ENCODE measurements at places on chromosomes 6 and 20. TPM values are rescaled to one million over a fixed set of nuclear protein-coding genes. Genes with fewer than 3 reads are reported as not detected.

- no peak for DNase-seq
Observed at GRCh38 chr6:108421366-108421765, 126.5 kb downstream of the AFG1L start.

DNA sequence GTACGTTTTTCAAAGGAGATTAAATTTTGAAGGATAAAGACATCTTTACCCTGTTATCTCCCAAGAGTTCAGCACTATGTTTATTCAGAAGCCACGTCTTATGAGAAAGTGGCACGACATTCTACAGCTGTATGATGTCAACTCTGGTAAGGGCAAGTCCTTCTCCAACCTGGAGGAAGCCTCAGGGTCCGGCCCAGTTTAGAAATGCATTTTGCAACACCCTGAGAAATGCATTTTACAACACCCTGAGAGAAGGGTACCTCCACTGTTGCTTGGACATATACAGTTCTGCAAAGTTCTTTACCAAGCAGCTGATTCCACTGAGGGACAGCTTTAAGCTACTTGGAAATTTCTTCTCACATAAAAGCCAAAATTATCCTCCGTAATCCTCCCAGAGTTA lies 17.5 kb downstream of the NAPB start:
- no peak for DNase-seq

- no peak for DNase-seq
Observed at GRCh38 chr6:132511831-132512220, 1.1 kb downstream of the STX7 start.

- no peak for DNase-seq
Observed at GRCh38 chr6:134984821-134985220, 34.9 kb upstream of the ALDH8A1 start.

GRCh38 chr6:3457710-3458602 lies 1.1 kb upstream of the SLC22A23 start:
- no peak for DNase-seq

DNA sequence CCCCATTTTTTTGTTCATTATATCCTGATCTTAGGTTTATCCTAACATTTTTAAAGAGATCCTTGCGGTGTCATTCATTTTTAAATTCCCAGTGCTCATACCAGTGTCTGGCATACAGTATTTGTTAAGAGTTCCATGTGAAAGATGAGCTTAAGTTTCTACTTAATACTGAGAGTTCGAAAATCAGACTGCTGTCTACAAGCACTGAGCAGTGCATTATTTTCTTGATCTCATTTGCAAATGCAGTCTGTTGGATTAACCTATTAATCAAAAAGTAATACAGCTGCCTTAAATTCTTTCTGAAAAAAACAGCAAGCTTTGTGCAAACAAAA lies 663 bp downstream of the COQ3 start:
- no peak for DNase-seq

GRCh38 chr6:138526822-138527235 lies 27.5 kb upstream of the NHSL1 start:
- DNase-seq = no peak

- DNase-seq = no peak
Observed at GRCh38 chr20:13220194-13220903, 725 bp upstream of the ISM1 start.

The WFDC12 gene
- total RNA-seq = not detected

DNA sequence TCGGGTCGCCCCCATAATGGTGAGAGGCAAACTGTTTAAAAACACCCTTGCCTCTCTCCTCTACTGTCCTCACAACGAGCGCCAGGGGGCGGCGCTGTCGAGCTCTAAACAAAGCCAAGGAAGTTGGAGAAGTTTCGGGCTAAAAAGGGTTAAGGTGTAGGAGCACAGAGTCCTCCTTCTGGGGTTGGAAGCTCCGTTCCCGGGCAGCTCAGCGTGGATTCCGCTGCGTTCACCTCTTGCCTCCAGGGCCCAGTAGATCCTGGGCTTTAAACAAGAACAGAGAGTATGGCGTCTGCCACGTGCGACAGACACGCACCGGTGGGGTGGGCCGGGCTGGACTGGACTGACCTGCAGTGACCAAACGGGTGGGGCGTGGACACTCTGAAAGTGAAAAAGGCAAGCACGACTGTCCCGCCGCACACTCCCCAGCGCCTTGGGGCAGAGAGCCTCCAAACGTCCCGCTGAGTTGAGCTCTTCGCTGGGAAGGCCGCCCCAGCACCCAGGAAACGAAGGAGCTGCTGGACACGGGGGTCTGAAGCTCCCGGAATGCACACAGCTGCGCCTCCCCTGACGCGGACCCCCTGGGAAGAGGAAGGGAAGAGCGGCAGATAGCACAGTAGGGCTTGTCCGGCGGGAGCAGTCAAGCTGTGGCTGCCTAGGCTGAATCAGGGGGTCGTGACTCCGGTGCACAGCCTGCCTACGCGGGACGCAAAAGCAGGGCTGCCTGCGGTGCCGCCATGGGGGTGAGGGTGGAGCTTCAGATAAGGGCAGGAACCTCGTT lies 1.6 kb upstream of the THBD start:
- no peak for DNase-seq

Measured in activated B cell treated with CpG ODN at 0.5 μM for 24 hours (primary cell).